Thymus (tissue), 14 donors: ENCODE measurements at places on chromosomes 5 and 9. TPM values are rescaled to one million over a fixed set of nuclear protein-coding genes. Genes with fewer than 3 reads are reported as not detected.

GRCh38 chr5:148873690-148874485 lies 47.5 kb downstream of the ADRB2 start:
- no peaks in the 10 kb centered on the region for H3K4me1 ChIP-seq
- no peak for DNase-seq
- no peak overlapping the region for H3K27ac ChIP-seq
- H3K27me3 ChIP-seq: no peaks in the 10 kb centered on the region

DNA sequence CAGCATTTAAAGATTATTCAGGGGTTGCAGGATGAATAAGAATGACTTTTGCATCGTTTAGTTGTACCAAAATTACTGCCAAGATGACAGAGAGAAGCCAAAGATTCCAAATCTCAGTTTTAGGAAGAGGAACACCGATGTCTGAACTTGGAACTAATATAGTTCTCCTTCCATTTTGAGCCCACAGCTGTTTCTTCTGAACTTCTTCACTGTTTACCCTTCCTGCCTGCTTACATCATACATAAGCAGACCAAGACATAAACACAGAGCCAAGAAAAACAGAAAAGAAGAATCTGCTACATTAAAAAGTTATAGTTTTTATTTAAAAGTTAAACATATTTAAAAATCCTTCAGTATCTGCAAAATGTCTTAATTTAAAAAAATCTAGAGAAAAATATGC lies 146.9 kb upstream of the RAPGEF1 start:
- H3K36me3 ChIP-seq: peaks cover 4% of the 10 kb centered on the region
- no peaks in the 10 kb centered on the region for H3K27me3 ChIP-seq
- no peak for DNase-seq
- no peak overlapping the region for H3K27ac ChIP-seq

GAS1 gene
- 64.3 TPM for polyA plus RNA-seq

SLC34A1 gene
- 0.02 TPM for polyA plus RNA-seq

CLTB gene
- 129 TPM for polyA plus RNA-seq
